ENCODE measurements at places on chromosomes 2 and 18.

- DNase-seq: no peak
These were observed 77.1 kb upstream of the SEC11C start for GRCh38 chr18:59062643-59063006.

DNA sequence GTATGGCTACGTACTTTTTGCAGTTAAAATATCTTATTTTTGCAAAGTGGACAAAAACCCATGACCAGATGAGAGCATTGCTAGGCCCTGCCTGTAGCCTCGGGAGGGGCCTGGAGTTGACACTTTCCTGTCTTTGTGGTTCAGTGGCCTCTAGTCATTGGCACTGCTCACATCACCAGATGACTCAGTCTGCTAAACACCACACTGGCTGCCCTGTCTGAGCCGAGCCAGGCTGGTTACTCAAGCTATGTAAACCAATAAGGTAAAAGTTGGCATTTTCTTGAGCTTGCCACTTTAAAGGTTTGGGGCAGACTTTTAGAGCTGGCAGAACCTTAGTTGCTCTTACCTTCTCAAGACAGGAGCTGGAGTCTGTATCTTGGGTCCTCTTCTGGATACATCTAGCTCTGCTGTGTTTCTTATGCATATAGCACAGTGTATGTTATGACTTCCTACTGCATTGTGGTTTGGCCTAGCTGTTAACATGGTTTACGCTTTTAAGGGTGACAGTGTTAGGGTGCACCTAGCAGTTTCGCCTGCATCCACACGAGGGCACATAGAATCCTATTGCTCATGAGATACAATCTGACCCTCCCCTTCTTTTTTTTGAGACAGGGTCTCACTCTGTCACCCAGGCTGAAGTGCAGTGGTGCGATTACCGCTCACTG is 76.4 kb downstream of the AP1S3 start:
- DNase-seq: peak; percentile 68

DNA sequence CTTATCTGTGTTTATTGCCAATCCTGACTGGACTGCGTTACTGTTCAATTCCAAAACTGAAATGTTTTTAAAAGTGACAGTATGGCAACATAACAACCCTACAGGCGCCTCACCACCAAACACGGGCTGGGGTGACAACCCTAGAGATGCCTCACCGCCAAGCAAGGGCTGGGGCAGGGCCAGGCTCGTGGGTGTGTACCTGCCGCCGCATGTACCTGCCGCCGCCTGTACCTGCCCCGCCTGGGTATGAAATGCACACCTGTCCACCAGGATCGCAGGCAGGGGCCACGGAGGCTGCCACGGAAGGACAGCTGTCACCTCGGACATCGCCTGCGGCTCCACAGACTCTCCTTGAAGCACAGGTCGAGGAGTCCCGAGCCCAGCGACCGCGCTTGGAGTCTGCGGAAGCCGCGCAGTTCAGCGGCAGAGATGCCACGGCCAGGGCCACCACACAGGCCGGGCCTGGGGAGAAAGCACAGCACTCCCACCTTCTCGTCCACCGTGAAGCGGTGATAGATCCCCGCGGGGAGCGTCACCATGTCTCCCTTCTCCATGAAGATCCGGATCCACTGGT is 18.9 kb downstream of the ADI1 start:
- DNase-seq: no peak

- DNase-seq: peak; percentile 23
These were observed 11.0 kb downstream of the ANKRD12 start for GRCh38 chr18:9147440-9148202.

DNA sequence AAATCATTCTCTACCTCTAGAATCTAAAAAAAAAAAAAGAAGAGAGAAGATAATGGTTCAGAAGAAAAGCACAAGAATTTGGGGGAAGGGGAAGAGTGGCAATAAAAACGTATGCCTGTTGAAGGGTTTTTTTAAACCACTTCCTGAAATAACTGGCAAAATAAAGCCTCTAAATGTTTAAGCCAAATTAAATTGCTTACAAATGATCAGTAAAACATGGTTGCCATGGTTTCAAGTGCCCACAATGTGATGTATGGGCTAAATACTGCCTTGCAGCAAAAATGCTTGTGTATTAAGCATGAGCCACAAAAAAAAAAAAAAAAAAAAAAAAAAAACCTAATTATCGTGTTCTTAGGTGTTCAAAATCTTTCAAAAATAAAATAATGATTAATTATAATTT is 60.8 kb downstream of the RBM43 start:
- no peak for DNase-seq
